ENCODE measurements at places on chromosomes 3 and 15.

DNA sequence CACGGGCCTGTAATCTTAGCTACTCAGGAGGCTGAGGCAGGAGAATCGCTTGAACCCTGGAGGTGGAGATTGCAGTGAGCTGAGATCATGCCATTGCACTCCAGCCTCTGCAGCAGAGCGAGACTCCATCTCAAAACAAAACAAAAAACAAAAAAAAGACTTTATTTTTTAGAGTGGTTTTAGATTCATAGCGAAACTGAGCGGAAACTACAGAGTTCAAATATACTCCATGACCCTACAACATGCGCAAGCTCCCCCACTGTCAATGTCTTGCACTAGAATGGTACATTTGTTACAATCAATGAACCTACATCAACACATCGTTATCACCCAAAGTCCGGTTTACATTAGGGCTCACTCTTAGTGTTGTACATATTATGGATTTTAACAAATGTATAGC, 2.2 kb upstream of the CRTAP start:
- no peak for DNase-seq

GRCh38 chr3:194265996-194266964, 84.8 kb downstream of the CPN2 start:
- no peak for DNase-seq

DNA sequence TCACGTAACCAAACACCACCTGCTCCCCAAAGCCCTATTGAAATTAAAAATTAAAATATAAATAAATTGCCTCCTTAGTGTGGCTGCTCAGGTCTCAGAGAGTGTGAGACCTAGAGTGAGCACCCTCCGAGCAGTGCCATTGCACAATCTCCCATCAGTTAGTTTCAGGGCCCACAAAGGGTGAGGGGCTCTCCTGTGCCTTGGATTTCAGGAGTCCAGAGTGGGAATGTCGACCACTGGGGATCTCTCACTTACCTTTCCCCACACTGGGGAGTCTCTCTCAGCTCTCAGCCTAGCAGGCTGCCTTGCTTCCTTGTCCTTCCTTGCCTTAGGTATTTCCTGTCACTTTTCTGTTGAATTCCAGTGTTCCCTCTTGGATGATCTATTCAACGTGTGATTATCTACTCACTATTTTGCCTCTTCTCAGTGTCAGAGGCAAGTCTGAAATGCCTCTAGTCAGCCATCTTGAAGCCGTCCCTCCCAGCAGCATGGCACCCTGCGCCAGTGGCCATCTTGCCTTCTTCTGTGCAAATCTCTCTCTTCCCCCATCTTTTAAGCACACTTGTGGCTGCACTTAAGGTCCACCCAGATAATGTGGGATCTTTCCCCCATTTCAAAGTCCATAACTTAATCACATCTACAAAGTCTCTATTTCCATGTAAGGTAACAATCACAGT, 119.3 kb downstream of the LRRK1 start:
- no peak for DNase-seq

GRCh38 chr15:92200891-92201290, 192.8 kb upstream of the ST8SIA2 start:
- no peak for DNase-seq

DNA sequence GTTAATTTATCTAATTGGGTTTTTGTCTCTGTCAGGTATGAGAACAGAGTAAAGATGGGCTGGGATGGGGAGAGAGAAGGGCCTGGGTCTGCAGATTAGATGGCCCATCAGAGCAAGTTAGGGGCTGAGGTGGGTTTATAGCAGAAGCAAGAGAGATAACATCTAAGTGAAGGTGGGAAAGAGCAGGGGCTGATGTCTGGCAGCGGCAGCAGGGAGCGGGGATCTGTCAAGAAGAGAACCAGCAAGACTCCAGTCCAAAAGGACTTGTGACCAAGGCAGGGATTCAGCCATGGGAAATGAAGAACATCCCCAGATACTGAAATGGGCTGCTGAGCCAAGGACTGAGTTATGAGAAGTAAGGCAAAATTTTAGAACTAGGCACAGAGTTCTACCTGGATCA, 320.6 kb upstream of the TBL1XR1 start:
- no peak for DNase-seq

DNA sequence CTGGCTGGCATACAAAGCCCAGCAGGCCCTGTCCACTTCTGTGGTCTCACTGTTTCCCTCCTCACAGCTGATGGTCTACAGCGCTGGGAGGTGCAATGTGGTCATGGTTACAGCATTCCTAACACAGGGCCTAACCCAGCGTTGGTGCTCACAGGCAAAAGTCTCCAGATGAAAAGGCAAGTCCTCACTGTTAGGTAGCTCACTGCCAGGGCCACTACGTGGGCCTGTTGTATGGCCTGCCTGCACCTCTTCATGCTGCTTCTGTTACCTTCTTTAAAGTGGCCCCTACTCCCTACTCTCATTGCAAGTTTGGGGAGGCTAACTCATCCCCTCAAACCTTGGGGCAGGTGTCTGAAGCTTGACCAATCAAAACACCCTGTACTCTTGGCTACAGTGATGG, 31.3 kb downstream of the CCDC13 start:
- DNase-seq = no peak

DNA sequence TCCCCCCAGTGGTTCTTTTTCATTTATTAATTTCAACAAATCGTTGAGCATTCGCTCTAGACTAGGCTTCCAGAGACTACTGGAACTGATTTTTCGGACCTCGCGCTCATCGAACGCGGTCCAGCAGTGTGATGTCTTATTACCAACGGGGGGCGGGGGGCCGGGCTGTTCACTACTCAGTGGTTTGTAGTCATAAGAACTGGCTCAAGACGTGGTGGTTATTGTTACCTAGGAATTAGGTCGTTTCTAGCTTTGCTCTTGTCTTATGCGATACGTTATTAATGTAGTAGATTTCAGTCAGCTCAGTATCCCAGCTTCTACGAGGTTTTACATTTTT, 858 bp downstream of the RBM5 start:
- DNase-seq = no peak

- DNase-seq = no peak
Observed at GRCh38 chr15:20356911-20357480, 184.6 kb downstream of the GOLGA6L6 start.

DNA sequence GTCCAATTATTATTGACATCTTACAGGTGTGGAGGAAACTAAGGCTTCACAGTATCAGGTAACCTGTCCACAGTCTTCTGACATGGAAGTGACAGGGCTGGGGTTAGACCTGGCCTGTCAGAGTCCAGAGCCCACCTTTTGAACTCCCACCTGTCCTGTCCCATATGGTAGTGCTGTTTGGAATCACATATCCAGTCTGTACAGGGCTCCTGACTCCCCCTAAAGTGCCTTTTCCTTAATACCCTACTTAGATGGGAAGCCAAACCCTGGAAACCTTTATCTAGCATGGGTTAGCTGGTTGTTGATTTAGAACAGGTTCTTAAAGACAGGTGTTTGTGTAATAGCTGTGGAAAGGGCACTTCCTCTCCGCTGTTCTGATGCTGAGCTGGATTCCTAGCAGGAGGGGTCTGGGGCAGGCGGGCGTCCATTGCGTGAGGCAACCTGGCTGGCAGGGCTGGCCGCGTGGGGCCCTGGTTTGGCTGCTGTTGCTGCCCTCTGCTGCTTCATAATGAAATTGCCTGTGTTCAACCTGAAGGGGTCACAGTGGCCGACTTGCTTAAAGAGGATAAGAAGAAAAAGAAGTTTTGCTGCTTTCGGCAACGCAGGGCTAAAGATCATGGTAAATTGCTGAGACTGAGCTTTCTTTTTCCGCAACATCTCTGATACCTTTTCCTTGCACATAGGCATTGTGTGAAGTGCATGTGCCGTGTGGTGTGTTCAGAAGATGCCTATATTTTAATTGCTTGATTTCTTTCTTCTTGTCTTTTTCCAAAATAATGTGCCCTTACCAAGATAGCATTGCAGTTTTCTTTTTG, 136.2 kb downstream of the CHDH start:
- DNase-seq = peak; percentile 44

DNA sequence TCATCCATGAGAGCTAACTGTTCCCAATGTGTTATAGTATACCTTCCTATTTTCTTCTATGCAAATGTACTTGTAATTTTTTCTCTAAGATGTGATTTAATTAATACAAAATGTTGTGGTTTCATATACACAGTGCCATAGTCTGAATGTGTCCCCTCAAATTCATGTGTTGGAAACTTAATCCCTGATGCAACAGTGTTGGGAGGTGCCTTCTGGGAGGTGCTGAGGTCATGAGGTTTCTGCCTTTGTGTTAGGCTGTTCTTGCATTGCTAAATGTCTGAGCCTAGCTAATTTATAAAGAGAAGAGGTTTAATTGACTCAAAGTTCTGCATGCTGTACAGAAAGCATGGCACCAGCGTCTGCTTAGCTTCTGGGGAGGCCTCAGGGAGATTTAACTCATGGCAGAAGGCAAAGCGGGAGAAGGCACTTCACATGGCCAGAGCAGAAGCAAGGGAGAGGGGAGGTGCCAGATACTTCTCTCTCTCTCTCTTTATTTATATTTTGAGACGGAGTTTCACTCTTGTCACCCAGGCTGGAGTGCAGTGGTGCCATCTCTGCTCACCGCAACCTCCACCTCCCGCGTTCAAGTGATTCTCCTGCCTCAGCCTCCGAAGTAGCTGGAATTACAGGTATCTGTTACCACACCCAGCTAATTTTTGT, 34.7 kb upstream of the BNIP2 start:
- no peak for DNase-seq

- no peak for DNase-seq
Observed at GRCh38 chr3:24496529-24497482, 2.2 kb upstream of the THRB start.

Measured in NCI-H345 (cell line).